Breast epithelium (tissue), 4 donors: ENCODE measurements at places on chromosomes 6 and 20. TPM values are rescaled to one million over a fixed set of nuclear protein-coding genes. Genes with fewer than 3 reads are reported as not detected.

DNA sequence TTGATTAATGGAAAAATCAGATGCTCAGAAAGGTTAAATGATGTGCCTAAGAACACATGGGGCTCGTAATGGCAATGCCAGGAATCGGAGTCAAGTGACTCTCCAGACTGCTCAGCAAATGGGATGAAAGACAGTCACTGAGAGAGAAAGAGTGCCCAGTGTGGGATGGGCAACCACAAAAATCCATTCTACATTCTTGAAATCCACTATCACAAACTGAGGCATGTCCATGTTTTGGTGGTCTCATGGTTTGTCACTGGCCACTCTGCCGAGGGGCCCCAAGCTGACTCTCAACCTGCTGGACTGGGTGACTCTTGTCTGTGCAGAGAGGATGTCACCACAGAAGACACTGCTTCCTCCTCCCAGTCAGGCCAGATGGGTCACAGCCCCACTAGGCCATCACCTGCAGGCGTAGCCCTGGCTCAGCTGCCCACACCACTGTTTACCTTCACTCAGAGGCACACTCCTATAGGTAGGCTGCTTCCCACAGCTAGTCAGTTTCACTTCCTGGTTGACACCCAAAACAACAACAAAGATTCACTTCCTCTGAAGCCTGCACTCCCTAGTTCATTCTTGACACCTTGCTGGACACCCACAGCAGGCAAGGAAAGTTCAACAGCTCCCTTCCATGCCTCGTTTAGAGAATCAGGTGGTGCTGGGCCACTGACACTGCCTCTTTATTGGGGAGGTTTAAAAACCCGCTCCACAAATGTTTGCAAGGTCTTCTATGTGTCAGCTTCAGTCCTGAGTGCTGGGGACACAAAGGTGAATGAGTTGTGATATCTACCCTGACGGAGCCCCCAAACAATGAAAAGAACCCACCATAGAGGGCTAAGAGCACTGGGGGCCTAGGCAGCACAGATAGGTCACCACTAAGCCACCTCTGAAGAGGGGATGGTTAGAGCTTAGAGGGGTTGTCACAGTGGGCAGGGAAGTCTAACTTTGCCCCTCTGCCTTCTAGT is 21.7 kb downstream of the MAP1LC3A start:
- no peaks in the 10 kb centered on the region for H3K4me1 ChIP-seq
- no peaks in the 10 kb centered on the region for H3K27me3 ChIP-seq
- no peak overlapping the region for H3K4me3 ChIP-seq
- H3K27ac ChIP-seq, result peak overlapping the region; percentile 35
- H3K36me3 ChIP-seq, result no peaks in the 10 kb centered on the region

GRCh38 chr6:168722397-168722796 is 281.4 kb downstream of the SMOC2 start:
- no peak for DNase-seq
- H3K36me3 ChIP-seq, result no peaks in the 10 kb centered on the region
- no peak overlapping the region for H3K4me3 ChIP-seq
- no peaks in the 10 kb centered on the region for H3K27me3 ChIP-seq
- H3K4me1 ChIP-seq, result no peaks in the 10 kb centered on the region

- no peak overlapping the region for H3K4me3 ChIP-seq
- peaks cover 16% of the 10 kb centered on the region for H3K4me1 ChIP-seq
- no peaks in the 10 kb centered on the region for H3K36me3 ChIP-seq
- H3K27me3 ChIP-seq, result no peaks in the 10 kb centered on the region
- H3K27ac ChIP-seq, result no peak overlapping the region
Measured at GRCh38 chr6:41531591-41532582, 14.3 kb upstream of the FOXP4 start.

DNA sequence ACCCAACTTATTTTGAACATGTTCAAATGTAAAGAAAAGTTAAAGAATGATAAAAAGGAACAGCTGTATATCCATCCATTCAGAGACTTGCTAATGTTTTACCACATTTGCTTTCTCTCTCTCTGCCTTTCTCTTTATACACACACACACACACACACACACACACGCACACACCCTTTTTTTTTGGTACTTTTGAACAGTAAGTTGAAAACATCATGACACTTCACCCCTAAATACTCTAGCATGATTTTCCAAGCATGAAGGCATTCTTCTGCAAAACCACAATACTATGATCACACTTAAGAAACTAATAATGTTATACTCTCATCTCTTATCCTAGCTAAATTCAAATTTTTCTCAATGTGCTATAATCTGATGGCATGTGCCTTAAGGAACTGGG is 192.3 kb downstream of the UTRN start:
- no peak overlapping the region for H3K4me3 ChIP-seq
- DNase-seq, result no peak
- no peaks in the 10 kb centered on the region for H3K4me1 ChIP-seq
- H3K36me3 ChIP-seq, result no peaks in the 10 kb centered on the region

DNA sequence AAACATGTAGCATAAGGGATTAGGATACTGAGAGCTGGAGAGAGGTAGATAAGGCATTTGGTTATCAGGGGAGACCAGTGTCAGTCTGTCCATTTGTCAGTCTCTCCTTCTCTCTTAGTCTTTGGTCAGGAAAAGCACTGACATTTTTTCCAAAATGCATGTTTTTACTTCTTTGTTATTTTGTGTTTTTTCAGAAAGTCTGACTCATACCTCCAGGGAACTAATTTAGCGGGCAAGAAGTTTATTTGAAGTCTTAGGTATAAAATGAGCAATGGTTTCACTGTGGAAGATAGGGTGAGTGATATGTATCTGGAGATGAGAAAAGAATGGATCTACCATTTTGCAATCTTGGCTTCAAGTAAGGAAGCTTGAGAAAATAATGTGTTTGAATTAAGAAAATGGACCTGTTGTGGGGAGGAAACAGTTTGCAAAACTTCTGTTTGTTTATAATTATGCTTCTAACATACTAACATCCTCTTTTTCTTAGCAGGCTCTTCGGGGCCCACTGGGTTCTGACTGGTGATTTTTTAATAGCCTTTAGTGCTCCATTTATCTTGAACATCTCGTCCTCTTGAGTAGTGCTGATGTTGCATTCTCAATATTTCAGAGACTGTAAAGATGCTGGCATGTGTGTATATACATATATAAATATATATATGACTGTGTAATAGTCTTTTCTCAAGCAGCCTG is 66.9 kb upstream of the FABP7 start:
- H3K4me1 ChIP-seq, result no peaks in the 10 kb centered on the region
- no peak overlapping the region for H3K27ac ChIP-seq
- H3K36me3 ChIP-seq, result no peaks in the 10 kb centered on the region
- H3K27me3 ChIP-seq, result no peaks in the 10 kb centered on the region
- DNase-seq, result no peak

DNA sequence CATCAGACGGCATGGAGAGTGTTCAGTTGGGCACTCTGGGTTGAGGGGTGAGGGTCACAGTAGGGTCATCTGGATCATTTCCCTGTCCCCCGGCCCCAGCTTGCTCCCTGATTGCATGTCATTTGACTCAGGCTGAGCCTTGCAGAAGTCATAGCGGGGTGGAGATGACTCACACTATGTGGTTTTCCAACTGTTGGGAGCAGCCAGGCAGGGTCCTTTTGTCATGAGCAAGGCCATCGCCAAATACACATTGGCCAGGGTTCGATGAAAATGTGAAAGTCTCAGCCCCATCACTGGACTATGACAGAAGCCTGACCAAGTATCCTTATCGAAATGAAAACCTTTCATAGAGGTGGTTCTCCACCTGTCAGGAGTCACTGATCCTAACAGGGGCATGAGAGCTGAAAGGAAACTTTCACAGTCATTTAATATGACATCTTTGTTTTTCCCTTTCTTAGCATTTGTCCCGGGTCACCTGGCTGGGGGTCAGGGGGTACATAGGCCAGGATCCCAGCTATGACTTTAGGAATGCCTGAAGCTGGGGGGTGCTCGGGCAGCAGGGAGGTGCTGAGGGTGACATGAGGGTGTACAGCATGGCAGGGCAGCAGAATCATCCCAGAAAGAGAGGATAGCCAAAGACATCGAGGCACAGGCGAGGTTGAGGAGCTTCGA is 70.2 kb upstream of the CD93 start:
- DNase-seq, result no peak
- no peak overlapping the region for H3K4me3 ChIP-seq
- no peaks in the 10 kb centered on the region for H3K27me3 ChIP-seq
- no peaks in the 10 kb centered on the region for H3K4me1 ChIP-seq
- H3K36me3 ChIP-seq, result no peaks in the 10 kb centered on the region
- no peak overlapping the region for H3K27ac ChIP-seq

DNA sequence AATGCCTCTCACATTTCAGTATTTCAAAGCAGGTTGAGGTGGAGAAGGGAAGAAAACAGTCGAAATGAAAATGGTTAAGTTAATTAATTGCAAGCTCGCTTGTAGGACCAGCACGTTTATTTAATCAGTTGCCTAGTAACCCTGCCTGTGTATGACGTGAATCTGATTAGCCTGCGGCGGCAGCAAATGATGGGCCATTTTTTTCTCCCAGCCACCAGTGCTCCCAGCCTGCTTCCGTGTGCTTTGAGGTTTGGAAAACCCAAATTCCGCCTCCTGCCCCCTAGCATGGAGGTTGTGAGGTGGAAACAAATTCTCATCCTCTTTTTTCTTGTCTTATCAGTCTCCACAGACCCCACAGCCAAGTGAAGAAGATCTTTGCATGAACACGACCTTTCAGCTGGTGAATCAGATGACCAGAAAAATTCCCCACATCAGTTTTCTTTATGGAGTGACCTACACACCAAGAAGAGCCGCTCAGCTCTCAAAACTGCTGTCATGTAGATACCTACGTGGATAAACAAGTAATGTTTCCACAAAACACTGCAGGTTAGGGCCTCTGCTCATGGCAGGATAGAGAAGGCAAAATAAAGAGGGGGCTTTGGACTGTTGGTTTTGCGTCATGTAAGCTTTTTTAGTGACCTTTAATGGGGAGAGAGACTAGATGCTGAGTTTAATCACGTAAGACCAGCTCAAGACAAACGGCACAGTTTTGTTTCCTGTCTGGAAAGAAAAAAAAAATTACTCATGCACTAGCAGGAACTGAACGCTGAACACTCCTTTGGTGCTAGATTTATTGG is 572.9 kb upstream of the NOX3 start:
- no peak overlapping the region for H3K4me3 ChIP-seq
- H3K36me3 ChIP-seq, result no peaks in the 10 kb centered on the region
- DNase-seq, result no peak
- H3K27ac ChIP-seq, result no peak overlapping the region
- no peaks in the 10 kb centered on the region for H3K27me3 ChIP-seq

DNA sequence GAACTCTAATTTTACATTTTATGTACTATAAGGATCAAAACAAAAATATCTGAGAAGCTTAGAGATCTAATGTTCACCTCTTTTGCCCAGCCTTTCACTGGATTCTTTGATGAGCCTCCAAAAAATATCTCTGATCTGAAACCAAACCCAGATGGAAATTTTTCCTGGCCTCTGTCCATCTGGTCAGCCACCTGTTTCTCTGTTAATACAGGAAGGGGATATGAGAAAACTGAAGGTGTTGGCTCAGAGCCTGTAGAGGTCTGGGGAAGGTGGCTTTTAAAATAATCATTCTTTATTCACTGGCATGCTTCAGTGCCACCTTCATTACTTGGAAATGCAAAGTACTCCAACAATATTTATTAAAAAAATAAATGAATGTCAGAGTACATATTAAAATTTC is 8.5 kb upstream of the MCM3 start:
- H3K4me3 ChIP-seq, result no peak overlapping the region
- H3K27ac ChIP-seq, result no peak overlapping the region
- no peaks in the 10 kb centered on the region for H3K27me3 ChIP-seq
- no peaks in the 10 kb centered on the region for H3K36me3 ChIP-seq
- DNase-seq, result no peak

DNA sequence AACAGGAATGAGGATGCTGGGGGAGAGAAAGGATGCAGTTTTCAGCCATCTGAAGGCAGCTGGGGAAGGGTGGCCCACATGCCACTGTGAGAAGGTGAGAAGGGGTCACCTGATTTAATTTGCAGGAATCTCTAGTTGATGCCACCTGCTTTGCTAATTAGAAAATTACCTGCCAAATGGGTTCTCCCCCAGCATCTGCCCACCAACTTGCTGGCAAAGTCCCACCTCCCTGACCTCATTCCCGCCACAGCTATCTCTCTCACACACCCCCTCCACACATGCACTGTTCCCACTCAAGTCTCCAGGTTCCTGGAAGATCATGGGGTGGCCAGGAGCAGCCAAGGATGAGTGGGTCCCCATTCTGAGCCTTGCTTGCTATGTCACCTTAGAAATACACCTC is 70.7 kb downstream of the LRFN2 start:
- H3K4me3 ChIP-seq, result no peak overlapping the region
- H3K27ac ChIP-seq, result no peak overlapping the region
- no peaks in the 10 kb centered on the region for H3K36me3 ChIP-seq
- H3K27me3 ChIP-seq, result peaks cover 7% of the 10 kb centered on the region
- no peaks in the 10 kb centered on the region for H3K4me1 ChIP-seq
- DNase-seq, result no peak

- H3K36me3 ChIP-seq, result no peaks in the 10 kb centered on the region
- H3K4me1 ChIP-seq, result peaks cover 11% of the 10 kb centered on the region
- DNase-seq, result peak; percentile 73
- no peaks in the 10 kb centered on the region for H3K27me3 ChIP-seq
Measured at GRCh38 chr6:111551521-111552231, 54.0 kb downstream of the TRAF3IP2 start.

DNA sequence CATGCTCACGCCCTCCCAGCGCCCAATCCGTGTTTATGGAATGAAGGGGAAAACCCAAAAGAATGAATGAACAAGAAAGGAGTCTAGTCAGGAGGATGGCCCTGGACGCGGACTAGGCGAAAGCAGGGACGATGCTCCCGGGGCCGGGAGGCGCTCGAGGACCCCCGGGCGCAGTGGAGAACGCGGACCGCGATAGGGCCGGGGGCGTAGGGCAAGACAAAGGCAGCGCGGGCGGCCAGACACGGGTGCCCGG is 758 bp downstream of the GCLC start:
- peak overlapping the region; percentile 89 for H3K27ac ChIP-seq
- no peaks in the 10 kb centered on the region for H3K36me3 ChIP-seq
- no peaks in the 10 kb centered on the region for H3K4me1 ChIP-seq
- DNase-seq, result no peak

- H3K4me3 ChIP-seq, result no peak overlapping the region
- no peaks in the 10 kb centered on the region for H3K4me1 ChIP-seq
- H3K27me3 ChIP-seq, result no peaks in the 10 kb centered on the region
- DNase-seq, result no peak
- H3K36me3 ChIP-seq, result no peaks in the 10 kb centered on the region
- no peak overlapping the region for H3K27ac ChIP-seq
Measured at GRCh38 chr6:164532198-164533044, 777.0 kb downstream of the C6orf118 start.

- DNase-seq, result no peak
- H3K27me3 ChIP-seq, result no peaks in the 10 kb centered on the region
- no peaks in the 10 kb centered on the region for H3K36me3 ChIP-seq
- no peak overlapping the region for H3K27ac ChIP-seq
Measured at GRCh38 chr6:9409126-9409525, 973.8 kb upstream of the SLC35B3 start.

The SLC13A3 gene
- total RNA-seq, result 1.3 TPM

The ATG5 gene
- total RNA-seq, result 51.1 TPM
